Globus pallidus (tissue), 1 donor: ENCODE measurements at places on chromosomes 7 and 10.

GRCh38 chr7:98626460-98627412, 9.7 kb downstream of the NPTX2 start:
- DNase-seq = no peak

DNA sequence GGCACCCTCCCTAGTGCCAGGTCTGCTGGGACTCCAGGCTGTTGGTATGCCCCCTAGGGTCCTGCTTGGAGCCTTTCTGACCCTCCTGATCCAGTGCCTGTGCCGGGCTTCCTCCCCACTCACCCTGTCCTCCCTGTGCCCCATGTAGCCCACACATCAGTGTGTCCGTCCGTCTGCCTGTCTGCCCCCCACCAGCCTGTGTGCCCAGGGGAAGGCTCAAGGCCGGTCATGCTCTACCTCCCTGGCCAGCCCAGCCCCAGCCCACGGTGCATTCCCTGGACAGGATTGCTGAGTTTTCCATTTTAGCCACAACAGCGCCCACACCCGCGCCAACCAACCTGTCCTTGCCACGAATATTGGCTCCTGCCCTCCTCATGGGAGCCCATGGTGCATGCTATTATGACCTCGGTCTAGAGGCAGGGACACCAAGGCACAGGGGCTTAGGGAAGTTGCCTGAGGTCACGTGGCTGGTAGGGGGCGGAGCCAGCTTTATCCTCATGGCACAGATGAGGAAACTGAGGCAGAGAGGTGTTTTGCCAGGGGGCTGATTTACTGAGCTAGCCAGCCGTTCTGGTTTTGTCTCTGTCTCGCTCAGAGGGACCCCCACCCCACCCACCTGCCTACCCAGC, 136.0 kb downstream of the FAM53B start:
- no peak for DNase-seq

DNA sequence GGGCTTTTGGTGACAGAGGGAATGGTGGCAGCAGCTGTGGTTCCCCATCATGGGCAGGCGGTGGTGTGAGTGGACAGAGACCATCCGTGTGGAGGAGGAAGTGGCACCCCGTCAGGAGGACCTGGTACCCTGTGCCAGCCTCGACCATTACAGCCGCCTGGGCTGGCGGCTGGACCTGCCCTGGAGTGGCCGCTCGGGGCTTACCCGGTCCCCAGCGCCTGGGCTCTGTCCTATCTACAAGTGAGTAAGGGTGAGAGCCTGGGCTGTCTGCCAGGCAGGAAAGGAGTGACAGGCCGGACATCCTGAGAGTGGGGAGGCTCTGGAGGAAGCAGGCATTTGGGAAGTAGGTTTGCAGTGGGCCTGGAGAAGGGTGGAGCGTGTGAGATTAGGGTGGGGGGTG, 2.9 kb upstream of the ZNF467 start:
- no peak for DNase-seq

DNA sequence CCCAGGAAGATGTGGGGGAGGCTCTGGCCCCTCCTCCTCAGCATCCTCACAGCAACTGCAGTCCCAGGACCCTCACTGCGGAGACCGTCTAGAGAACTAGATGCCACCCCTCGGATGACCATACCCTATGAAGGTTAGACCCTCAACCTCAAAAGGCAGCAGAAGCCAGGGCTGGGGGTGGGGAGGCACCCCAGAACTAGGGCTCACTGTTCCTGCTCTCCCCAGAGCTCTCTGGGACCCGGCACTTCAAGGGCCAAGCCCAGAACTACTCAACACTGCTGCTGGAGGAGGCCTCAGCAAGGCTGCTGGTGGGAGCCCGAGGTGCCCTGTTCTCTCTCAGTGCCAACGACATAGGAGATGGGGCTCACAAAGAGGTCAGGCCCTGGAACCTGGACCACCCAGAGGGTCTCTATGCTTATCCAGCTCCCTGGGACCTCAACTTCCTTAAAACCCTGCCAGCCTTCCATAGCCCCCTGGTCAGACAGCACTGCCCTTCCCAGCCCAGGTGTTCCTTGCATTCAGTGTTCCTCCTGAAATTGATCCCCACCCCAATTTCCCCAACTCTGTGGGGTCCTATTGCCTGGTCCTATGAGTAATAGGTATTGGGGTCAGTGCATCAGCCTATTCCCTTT, 3.7 kb downstream of the SEMA4G start:
- no peak for DNase-seq

DNA sequence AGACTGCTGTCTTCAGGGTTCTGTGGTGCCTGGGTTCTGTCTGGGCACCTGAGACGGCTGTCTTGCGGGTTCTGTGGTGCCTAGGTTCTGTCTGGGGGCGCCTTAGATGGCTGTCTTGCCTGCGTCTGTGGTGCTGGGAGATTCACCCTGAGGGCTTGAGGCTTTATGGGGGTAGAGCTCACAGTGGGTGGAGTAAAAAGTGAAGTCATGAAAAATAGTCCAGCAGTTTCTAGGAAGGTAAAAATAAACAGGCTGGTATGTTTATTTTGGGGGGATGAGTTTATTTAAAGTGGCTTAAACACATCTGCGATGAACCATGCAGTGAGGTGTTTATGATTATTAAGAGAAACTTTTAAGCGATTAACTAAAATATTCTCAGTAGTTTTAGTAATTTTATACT, 64.2 kb downstream of the NKX6-2 start:
- no peak for DNase-seq

- no peak for DNase-seq
Measured at GRCh38 chr10:126302476-126302756, 85.9 kb downstream of the ADAM12 start.

DNA sequence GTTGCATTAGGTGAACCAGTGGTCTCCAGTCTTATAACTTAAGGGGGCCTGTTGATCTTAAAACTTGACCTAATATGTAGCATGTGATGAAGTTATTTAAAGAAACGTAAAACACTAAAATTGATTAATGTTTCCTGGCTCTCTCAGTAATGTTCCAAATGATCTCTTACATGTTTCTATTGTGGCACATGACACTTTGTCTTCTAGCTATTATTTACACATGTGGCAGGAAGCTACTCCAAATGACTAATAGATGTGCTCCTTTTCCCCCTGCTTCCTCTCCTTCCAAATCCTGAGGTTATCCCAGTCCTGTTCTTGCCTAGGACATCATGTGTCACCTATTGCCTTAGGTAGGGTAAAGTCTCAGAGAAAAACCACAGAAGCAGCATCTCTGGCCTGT, 89.4 kb downstream of the FAS start:
- no peak for DNase-seq

DNA sequence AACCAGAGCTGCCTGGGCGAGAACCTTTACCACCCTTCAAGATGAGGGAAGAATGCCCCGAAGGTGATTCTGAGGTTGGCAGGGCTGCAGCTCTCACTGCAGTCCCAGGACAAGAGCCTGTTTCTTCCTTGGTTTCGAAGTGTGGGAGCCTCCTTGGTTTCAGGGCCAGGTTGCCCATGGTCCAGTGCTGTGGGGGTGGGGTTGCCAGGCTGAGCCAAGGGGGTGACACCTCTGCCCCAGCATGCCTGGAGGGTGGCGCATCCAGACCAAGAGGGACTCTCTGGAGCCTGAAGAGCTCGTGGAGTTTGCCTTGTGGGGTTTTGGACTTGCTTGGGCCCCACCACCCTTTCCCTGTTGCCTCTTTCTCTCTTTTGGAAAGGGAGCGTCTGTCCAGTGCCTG, 41.3 kb downstream of the WDR37 start:
- no peak for DNase-seq

DNA sequence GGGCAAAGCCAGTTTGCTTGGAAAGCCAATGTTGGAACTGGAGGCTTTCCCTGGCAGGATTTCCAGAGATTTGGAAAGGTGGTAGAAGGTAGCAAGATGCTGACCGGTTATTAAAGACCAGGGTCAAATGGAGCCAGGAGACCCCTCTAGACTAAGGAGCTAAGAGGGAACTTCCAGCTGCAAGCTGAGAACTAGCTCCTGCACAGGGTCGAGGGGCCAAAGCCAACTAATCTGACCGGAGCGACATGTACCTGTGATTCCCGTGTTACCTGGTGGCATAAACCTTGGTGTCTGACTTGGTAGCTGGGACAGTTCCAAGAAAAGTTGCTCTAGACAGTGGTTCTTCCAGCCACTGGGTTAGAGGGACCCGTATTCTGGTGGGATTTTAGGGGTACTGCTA, 41.8 kb downstream of the SPDYE5 start:
- DNase-seq = no peak

GRCh38 chr7:98831641-98832221, 38.1 kb downstream of the TMEM130 start:
- no peak for DNase-seq
